Heart right ventricle (tissue), 16 donors: ENCODE measurements at places on chromosomes 3 and 15. TPM values are rescaled to one million over a fixed set of nuclear protein-coding genes. Genes with fewer than 3 reads are reported as not detected.

DNA sequence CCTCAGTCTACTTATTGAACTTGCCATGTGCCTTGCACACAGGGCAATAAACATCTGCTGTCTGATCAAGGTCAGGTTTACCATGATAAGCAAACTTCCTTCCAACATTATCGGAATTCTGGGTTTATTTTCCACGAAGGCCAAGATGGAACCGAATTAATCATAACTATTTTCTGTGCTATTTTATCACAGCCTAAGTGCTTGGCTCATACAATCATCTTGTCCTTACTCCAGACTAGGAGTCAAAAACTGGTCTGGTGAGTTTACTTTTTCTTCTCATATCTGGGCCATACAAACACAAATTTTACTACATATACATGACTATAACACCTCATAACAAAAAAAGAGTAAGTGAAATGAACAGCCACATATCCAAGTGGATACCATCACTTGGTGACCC is 2.3 kb downstream of the FBN1 start:
- H3K4me1 ChIP-seq, result no peaks in the 10 kb centered on the region
- H3K27ac ChIP-seq, result peak overlapping the region; percentile 93
- H3K4me3 ChIP-seq, result peak overlapping the region; percentile 86
- no peak for DNase-seq
- H3K36me3 ChIP-seq, result no peaks in the 10 kb centered on the region

DNA sequence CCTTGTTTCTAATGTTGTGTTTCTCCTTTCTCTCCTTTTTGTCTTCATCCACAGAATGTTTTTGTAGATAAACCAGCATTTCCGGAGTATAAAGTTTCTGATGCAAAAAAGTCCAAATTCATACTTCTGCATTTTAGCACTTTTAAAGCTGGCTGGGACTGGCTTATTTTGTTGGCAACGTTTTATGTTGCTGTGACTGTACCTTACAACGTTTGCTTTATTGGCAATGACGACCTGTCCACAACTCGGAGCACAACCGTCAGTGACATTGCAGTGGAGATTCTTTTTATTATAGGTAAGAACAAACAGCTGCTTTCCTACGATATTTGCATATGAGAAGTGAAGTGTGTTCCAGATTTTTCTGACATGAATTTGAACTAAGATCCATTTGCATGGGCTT is 199.4 kb downstream of the KCNH8 start:
- no peaks in the 10 kb centered on the region for H3K27me3 ChIP-seq
- no peaks in the 10 kb centered on the region for H3K36me3 ChIP-seq
- H3K4me1 ChIP-seq, result no peaks in the 10 kb centered on the region
- H3K4me3 ChIP-seq, result no peak overlapping the region
- no peak overlapping the region for H3K27ac ChIP-seq

The FBXW12 gene
- 0.28 TPM for total RNA-seq

The DLL4 gene
- total RNA-seq, result 14.4 TPM

- no peaks in the 10 kb centered on the region for H3K27me3 ChIP-seq
- H3K36me3 ChIP-seq, result no peaks in the 10 kb centered on the region
- no peak overlapping the region for H3K27ac ChIP-seq
- H3K4me1 ChIP-seq, result no peaks in the 10 kb centered on the region
- H3K4me3 ChIP-seq, result no peak overlapping the region
Observed at GRCh38 chr3:154132777-154133375, 11.7 kb downstream of the ARHGEF26 start.

GRCh38 chr15:71333136-71333700 is 217.9 kb downstream of the THSD4 start:
- no peak for DNase-seq
- H3K36me3 ChIP-seq, result no peaks in the 10 kb centered on the region
- no peak overlapping the region for H3K4me3 ChIP-seq
- no peaks in the 10 kb centered on the region for H3K27me3 ChIP-seq
- H3K4me1 ChIP-seq, result peaks cover 36% of the 10 kb centered on the region

The NAA50 gene
- 63.3 TPM for total RNA-seq

The ROPN1B gene
- total RNA-seq, result 3.0 TPM

DNA sequence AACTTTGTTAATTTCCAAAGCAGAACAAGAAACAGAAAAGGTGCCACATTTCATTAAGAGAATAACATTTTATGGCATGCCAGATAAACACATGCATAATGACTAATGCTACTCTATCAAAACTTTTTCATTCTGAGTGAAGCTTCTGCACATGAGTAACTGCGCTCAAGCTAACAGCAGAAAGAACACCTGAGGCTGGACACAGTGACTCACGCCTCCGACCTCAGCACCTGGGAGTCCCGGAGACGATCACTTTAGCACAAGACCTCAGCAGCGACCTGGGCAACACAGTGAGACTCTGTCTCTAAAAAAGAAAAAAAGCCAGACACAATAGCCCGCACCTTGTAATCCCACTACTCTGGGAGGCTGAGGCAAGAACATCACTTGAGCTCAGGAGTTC is 70.6 kb downstream of the ACAP2 start:
- H3K36me3 ChIP-seq, result peaks cover 3% of the 10 kb centered on the region
- DNase-seq, result no peak
- no peaks in the 10 kb centered on the region for H3K4me1 ChIP-seq
- no peak overlapping the region for H3K4me3 ChIP-seq

DNA sequence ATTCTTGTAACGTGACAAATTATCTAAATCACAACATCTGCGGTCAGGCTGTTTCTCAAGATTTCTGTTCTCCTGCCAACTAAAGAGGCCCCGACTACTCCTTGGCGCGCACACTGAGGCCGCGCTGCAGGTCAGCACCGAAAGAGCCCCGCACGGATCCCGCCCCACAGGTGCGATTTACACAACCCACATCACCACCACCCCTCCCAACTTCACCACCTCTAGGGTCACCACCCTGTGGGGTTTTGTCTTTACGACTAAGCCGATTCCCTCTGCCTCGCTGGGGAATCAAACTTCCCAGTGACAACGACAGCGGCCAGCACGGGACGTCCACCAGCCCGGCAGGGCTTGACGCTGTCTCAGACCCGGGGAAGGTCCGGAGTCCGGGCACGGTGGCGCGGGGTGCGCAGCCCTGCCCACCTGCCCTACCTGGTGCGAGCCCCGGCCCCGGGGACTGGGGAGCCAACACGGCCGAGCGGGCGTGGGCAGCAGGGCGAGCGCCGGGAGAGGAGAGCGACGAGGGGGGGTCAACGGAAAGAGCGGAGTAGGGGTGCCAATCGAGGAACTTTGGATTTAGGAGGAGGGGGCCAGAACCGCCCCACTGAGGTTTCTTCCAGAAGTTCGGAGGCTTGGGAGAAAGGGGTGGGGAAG is 764 bp downstream of the UACA start:
- DNase-seq, result peak; percentile 45
- peak overlapping the region; percentile 95 for H3K27ac ChIP-seq
- peaks cover 66% of the 10 kb centered on the region for H3K4me1 ChIP-seq
- peaks cover 42% of the 10 kb centered on the region for H3K27me3 ChIP-seq

DNA sequence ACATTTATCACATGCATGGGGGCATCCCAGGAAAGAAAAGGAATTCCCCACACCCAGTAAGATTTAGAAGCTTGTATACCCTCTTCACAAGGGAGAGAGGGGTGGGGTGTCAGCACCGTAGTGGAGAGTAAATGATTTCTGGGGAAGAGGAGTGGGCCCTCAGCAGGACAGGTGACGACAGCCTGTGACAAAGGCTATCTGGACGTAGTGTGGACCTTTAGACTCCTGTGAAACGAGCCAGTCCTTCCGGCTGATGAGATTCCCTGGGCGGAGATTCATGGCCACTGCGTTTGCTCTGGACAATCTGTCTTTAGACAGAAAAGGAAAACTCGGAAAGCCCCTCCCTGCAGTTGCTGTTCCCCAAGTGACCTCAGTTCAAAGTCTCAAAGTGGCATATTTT is 1.7 kb upstream of the FAM3D start:
- H3K4me1 ChIP-seq, result no peaks in the 10 kb centered on the region
- H3K4me3 ChIP-seq, result no peak overlapping the region
- H3K27me3 ChIP-seq, result no peaks in the 10 kb centered on the region
- no peak overlapping the region for H3K27ac ChIP-seq
- no peaks in the 10 kb centered on the region for H3K36me3 ChIP-seq
- no peak for DNase-seq

GRCh38 chr3:153615863-153616262 is 453.8 kb downstream of the RAP2B start:
- H3K27me3 ChIP-seq, result no peaks in the 10 kb centered on the region
- H3K36me3 ChIP-seq, result no peaks in the 10 kb centered on the region
- H3K27ac ChIP-seq, result no peak overlapping the region
- DNase-seq, result no peak

- no peaks in the 10 kb centered on the region for H3K36me3 ChIP-seq
- H3K4me1 ChIP-seq, result peaks cover 23% of the 10 kb centered on the region
- no peak overlapping the region for H3K4me3 ChIP-seq
- H3K27ac ChIP-seq, result no peak overlapping the region
- no peak for DNase-seq
Observed at GRCh38 chr15:96043591-96044171, 286.8 kb upstream of the NR2F2 start.

The TM4SF4 gene
- not detected for total RNA-seq
